Activated CD8-positive, alpha-beta memory T cell treated with anti-CD3 and anti-CD28 coated beads for 1 hour (primary cell): ENCODE measurements at places on chromosomes 11 and 22.
A peak's percentile ranks its signal among the peaks of the same experiment; 100 is the strongest.

DNA sequence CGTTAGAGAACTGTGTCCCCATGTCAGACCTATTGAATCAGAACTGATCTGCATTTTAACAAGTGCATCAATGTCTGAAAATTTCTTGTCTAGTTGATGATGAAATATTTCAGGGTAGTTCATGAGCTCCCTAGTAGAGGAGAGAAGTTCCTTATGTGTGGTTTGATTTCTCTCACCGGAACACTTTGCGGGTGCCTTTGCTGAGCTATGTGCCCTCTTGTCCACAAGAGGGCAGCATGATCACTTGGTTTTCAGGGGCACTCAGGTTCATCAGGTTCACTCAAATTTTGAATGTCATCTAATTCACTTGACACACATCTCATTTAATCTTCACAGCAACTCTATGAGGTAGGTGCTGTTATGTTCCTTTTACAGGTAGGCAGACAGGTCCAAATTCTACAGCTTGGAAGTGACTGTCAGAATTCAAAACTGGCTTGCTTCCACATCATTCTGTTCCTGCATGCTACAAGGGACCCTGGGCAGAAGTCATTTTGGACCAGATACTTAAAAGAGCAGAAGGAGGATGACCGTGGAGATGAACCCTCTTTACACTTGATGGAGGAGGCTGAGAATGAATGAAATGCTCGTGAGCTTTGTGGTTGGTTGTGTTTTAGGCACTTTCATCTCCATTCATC, 55.6 kb downstream of the P4HA3 start:
- DNase-seq = peak; percentile 13

DNA sequence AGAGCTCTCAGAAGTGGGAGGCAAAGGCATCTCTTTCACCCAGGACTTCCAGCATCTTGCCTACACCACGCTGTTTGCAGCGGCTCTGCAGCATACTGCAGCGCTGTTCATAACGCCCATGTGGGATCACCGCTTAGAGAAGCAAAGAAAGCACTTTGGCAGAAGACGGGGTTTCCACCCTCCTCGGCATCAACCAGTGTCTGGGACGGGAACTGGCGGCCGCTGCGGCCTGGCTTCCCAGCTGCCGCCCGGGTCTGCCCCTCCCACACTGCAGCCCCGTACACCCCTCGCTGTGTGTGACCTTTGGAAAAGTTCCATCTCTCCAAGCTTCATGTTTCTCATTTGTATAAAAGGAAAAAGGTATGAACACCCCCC, 545 bp upstream of the TIRAP start:
- DNase-seq = peak; percentile 9

GRCh38 chr11:128610721-128611617, 23.6 kb upstream of the ETS1 start:
- DNase-seq = peak; percentile 39

DNA sequence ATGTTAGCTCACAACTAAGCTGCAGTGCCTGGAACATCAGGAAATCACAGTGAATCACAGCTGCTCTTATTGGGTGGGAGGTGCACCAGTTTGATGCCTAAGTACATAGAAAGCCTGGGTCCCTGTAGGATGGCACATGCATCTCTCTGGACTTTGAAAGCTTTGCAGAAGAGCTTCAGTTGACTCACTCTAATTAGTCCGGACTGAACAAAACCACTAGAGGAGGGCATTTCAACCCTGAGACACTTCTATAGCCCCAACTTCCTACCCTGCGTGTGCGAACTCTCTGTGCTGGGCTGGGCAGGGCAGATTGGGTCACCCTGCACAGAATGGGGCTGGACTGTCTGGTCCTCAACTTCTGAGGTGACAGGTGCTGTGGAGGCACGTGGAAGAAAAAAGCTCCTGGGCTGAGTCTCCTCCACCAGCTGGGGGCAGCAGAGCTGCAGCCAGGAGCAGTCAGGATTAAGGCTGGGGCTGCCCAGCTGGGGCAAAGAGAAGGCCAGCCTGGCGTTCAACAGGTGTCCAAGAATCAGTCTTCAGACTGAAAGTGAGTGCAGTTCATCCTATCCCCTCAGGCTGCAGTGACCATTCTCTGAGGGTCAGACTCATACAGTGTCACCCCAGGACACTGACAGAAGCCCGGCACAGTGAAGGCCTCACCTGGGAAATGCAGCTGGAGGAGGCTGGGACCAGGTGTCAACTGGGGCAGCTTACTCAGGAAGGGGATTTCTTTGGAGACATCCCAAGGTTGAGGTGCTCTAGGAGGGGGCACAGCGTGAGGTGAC, 22.1 kb downstream of the GGTLC2 start:
- no peak for DNase-seq

DNA sequence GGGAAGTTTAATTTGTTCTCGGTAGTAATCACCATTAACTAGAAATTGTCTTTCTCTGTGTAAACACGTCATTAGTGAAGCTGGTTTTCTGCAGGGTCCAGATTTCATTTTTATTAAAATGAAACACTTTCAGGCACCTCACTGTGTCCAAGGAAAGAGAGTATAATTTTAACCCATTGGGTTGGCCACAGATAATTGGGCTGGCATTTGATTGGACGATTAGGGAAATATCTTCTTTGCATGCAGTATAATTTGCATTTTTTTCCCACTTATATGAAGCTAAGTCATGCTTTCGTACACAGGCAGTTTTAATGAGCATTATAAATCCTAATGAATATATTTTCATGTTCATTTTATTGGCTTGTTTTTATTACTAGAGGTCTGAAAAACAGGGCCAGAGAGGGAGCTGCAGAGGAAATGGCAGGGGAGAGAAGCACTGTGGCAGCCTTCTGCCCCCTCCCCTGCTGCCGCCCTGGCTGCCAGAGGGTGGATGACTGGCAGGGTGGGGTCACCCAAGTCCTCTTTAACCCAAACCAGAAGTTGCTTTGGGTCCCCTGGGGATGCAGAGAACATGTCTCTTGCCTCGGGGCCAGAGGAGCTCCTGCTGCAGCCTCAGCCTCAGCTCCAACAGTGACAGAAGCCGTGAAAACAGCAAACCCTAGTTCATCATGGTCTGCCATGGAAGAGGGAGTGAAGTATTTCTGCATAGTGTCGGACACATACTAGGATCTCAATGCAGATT, 93.9 kb downstream of the PKNOX2 start:
- DNase-seq = no peak

DNA sequence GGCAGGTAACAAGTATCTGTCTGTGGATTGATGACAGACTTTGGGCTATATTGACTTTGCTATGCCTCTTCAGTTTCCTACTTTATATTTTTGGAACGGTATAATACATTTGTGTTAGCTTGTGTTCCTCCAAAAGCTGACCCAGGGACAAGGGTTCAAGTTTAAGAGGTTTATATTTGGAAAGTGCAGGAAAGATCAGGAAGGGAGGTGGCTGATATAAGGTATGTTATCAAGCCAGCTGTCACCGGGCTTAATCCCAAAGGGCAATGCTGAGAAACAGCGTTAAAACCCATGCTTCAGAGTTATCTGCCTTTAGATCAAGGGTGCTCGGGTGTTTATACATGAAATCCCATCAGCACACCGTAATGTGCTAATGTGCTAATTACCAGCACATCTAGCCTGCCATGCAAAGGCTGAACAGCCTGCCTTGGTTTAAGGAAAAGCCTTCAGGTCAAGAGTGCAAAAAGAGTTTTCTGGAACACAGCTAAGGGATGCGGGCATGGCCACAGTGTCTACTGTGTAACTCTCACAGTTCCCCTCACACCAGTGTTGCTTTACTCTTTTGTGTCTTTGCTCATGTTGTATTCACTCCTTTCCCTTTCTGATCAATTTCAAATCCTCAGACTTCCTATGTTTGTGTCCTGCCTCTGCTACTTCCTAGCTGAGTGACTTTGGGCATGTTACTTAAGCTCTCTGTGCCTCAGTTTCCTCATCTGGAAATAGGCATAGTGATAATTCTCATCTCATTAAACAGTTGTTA, 77.5 kb downstream of the BDNF start:
- no peak for DNase-seq

DNA sequence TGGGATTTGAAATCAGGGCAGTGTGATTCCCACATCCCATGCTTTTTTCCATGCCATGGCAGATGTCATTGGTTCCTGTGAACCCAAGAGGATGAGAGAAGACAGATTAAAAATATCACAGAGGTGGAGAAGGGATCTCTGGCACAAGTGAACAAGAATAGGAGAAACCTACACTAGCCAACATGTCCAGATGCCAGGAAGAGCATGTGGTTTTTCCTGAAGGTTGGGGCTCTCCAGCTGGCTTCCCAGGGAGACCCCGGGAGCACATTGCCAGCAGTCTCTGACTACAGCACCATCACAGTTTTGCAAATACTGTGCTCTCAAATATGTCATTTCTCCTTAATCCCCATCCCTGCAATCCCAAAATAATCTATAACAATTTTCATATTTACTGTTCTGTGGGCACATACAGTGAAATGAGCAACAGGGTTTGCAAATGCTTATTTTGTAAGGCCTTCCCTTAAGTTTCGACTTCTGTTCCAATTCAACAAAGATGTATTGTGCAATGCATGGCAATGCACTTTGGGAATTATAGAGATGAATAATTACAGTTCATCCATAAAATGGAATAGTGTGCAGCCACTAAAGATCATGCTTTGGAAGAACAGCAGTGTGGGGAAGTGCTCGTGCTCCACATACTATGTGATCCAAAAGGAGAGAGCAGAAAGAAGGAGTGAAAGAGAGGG, 4.8 kb downstream of the ANKK1 start:
- no peak for DNase-seq

- no peak for DNase-seq
Measured at GRCh38 chr22:43389227-43389836, 22.5 kb upstream of the MPPED1 start.

GRCh38 chr11:114059278-114059983, at the start of gene ZBTB16:
TSS of gene ZBTB16 (plus strand) at chr11:114059711. CDS start at chr11:114063301, 3,590 bp downstream.
- DNase-seq = peak; percentile 51

DNA sequence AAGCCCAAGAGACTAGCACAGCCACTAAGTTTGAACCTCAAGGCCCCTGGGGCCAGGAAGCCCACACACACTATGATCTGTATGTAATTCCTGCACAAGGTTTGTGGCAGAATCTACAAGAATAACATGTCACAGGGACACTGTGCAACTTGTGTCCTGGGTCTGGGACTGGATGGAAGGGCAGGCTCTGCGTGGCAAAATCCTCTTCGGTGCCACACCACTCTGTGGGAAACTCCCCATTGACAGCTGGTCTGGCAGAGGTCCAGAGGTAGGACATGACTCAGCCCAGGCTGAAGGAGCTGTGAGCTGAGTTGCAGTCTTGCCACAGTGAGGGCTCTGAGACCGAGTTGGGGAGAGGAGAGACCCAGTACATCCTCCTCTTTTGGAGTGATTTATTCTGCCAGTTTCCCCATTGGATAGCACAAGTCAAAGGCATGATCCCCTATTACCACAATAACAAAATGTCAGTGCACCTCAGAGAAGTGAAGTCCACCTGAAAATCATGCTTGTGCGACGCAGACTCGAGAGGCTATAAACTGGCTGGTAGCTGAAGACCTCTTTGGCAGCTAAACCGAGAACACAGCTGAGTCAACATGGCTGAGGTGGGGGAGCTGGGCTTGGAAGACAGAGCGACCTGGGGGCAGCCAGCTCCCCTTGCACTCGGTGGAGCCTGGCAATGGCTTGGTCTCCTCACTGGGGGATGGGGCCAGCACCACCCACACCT, 23.3 kb upstream of the SERPIND1 start:
- DNase-seq = no peak

GRCh38 chr11:61972672-61973475, 5.4 kb upstream of the FTH1 start:
- DNase-seq = no peak

DNA sequence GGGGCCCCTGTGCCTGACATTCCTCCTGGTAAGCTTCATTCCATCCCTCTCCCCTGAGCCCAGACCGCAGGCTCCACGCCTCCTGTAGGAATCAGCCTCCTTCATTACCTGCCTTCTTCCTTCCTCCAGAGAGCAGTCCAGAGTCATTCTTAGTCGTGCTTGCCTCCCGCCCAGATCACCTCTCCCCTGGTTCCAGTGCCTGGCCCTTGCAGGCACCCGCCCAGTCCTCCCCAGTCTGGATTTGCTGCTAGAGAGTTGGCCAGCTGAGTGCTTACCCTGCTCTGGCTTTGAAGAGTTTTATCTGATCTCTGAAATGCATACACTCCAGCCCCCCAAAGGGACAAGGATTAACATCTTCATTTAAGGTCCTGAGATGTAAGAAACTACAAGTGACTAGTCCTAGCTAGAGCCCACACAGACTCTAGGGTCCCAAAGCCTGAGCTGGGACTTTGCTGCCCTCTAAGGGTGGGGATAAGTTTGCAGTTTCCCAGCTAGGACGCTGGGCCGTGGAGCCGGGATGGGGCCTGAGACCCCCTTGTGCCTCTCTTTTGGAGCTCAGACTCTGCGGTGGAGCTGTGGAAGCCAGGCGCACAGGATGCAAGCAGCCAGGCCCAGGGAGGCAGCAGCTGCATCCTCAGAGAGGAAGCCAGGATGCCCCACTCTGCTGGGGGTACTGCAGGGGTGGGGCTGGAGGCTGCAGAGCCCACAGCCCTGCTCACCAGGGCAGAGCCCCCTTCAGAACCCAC, 1.6 kb downstream of the NR1H3 start:
- no peak for DNase-seq

- DNase-seq = no peak
Measured at GRCh38 chr11:76723548-76723947, 53.0 kb upstream of the LRRC32 start.

DNA sequence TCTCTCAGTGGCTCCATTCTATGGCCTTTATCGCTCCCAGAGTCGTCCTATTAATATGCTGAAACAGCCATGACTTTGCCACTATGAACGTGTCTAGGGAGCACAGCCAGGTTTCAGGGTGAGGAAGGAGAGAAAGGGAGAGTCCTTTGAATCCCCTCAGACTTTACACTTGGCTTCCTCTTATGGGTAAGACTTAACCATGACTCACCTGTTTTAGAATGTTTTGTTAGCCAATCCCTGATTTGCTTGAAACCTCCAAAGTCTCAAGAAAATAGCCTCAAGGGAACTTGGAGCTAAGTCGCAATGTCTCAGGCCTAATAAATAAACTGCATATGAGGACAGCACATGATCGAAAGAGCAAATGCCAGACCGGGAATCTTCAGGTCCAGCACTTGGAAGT, 131.2 kb upstream of the RCN1 start:
- DNase-seq = no peak

DNA sequence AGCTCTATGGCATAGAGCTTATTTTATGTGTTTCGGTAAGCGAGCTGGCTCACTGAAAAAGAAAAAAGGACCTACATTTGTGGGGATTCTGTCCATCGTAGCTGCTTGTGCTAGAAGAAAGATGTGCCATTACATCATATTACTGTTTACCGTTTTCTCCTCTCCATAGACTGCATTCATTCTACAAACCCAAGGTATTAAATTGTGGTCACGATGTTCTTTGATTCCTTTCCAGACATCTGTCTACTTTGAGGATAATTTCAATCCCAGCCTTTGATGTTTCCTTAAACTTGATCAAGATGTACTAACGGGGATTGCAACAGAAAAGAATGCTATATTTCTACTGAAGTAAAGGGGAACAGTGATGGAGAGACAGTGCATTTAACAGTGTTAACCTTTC, 5.5 kb upstream of the OR52N1 start:
- no peak for DNase-seq
